ENCODE measurements at places on chromosomes 4 and X.
A peak's percentile ranks its signal among the peaks of the same experiment; 100 is the strongest.

DNA sequence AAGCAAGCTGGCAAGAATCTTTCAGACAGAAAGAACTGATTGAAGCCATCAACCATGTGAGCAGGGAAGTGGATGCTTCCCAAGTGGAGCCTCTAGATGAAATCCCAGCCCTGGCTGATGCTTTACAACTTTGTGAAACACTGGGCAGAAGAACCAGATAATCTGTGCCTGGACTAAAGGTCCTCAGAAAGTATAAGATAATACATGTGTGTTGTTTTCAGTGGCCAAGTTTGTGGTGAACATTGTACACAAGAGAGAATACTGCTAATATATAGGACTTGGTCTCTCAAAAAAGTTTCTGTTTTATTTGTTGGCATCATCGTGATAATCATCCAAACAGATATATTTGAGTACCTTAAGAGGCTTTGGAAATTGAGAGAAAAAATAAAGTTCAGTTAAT lies 1367.8 kb upstream of the IGFBP7 start:
- no peak for DNase-seq

DNA sequence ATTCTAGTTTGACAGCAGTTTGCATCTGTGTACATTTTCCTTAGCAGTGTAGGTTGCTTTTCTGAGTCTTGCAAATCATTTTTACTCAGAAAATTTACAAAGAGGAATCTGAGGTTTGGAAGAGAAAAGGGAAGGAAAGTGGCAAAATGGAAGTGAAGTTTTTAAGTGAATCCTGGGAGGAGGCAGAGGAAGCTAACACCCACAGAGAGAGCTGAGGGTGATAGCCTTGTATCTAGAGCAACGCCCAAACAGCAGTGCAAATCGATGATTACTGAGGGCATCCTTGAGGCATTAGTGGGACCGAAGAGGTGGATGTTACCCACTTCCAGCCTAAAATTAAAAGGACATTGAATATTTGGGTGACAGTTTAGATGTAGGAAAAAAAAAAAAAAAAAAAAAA lies 31.8 kb downstream of the KLF3 start:
- no peak for DNase-seq

DNA sequence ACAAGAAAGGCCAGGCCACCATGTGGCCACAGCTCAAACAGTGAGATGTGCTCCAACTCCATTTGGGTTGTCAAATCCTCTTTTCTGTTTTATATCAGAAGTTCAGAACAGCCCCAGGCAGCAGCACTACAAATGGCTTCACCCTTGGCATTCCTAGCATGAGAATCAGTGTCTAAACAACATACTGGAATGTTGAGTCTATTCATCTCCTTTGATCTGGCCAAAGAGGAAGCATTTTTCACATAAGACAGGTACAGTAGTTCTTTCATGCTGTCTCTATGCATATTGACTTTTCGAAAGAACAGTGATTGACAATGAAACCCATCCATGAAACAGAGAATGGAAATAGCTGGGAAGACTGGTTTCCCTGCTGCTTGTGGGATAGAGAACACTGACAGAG lies 289.5 kb downstream of the USP46 start:
- no peak for DNase-seq

- no peak for DNase-seq
Measured at GRCh38 chr4:24067367-24068193, 177.7 kb upstream of the PPARGC1A start.

DNA sequence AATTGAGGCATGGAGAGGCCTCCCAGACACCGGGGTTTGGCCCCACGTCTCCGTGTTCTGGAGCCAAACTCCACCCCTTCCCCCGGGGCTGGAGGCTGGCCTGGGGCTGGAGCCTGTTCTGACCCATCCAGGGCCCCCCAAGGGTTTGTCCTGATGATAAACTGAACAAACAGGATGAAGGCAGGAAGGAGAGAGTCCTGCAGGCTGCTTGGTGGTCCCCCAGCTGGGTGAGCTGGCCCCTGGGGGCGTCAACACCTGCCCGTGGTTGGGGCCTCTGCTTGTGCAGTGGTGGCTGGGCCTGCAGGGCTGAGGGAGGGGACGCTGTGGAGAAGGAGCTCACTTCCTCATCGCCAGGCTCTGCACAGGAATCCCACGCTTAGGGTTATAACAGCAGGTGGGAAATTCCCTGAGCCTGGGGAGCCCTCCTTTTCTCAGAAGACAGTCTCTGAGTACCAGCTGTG lies 2.3 kb downstream of the SH3TC1 start:
- DNase-seq = no peak

- DNase-seq = no peak
Measured at GRCh38 chr4:175263537-175263936, 345.4 kb downstream of the ADAM29 start.

- DNase-seq = no peak
Measured at GRCh38 chr4:151147000-151147399, 47.6 kb downstream of the RPS3A start.

DNA sequence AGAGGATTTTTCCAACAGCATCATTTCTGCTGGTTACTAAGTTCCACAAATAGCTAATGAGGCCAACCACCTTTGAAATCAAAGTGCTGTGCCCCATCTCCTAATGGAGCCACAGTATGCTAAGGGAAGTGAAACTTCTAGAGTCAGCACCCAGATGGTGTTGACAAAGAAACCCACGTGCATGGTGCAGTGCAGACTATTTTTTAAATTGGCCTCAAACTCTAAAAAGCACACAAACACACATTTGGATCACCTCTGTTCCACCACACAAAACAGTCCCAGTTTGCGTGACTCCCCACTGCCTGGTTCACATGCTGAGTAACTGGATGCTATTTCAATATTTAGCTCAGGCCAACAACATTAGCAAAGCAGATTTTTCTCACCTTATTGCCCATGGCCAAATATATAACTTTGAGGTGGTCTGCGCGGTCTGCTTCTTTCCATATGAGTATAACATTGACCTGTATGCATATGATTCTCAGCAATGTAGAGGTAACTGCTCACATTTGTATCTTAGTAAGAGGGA lies 69.9 kb downstream of the AMELX start:
- DNase-seq = no peak

DNA sequence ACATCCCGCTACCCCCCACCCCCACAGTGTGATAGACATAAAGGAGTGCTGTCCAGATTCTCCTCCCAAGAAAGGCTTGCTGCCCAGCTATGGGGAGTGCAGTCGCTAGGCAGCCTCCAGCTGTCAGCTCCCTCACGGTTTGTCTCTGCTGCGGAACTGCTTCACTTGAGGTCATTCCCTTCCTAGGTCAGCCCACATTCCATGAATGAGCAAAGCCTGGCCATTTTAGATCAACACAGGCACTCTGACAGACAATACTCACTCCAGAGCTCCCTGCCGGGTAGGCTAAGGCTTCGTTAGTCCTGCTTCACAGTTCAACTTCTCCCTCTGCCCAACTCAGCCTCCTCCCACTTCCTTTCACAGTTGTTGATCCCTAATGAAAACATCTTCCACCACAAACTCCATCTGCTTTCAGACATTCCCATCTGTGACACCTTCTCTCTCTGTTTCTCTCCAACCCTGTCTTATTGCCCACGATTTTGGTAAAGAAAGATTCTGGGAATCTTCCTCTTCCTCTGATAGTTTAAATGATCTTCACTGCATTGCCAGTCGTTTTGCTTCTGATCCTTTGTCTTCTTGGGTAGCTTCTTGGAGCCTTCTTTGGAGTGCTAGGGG lies 318.9 kb upstream of the F9 start:
- no peak for DNase-seq

GRCh38 chrX:70324326-70324725 lies 34.4 kb downstream of the KIF4A start:
- DNase-seq = no peak

GRCh38 chr4:119080721-119081541 lies 54.7 kb upstream of the MYOZ2 start:
- no peak for DNase-seq

- DNase-seq = no peak
Measured at GRCh38 chrX:151870602-151871001, 42.1 kb upstream of the MAGEA4 start.

DNA sequence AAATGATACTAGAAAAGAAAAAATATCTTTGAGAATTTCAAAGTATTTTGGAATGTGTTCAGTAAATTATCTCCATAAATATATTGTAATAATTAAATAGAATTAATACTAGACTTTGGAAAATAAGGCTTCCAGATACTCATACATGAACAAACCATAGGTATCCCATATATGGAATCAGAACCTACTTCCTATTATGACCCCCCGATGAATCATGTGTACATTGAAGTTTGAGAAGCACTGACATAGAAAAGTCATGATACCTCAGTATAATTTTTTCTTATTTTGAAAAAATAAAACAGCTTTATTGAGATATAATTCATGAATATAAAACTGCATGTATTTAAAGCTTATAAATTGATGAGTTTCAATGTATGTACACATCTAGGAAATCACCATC lies 27.2 kb upstream of the SMARCA5 start:
- DNase-seq = no peak

GRCh38 chr4:90495936-90496335 lies 368.7 kb downstream of the CCSER1 start:
- no peak for DNase-seq

DNA sequence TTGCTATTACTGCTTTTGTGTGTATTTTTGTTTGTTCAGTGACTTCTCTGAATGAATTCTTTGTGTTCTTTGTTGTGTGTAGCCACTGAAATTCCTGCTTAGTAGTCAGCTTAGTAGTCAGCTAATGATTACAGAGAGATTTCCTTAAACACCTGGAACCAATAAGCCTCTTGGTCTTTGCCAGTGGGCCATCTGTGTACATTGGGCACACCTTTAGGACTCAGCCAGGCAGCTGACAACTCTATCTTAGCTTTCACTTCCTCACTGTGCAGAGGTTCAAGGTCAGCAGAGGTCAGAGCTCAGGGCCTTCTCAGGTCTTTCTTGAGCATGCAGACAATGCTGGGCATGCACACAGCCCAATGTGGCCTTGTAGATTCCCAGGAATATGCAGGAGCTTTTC lies 59.3 kb downstream of the RWDD4 start:
- no peak for DNase-seq

- peak; percentile 14 for DNase-seq
Measured at GRCh38 chrX:139559383-139560042, 29.0 kb downstream of the F9 start.

DNA sequence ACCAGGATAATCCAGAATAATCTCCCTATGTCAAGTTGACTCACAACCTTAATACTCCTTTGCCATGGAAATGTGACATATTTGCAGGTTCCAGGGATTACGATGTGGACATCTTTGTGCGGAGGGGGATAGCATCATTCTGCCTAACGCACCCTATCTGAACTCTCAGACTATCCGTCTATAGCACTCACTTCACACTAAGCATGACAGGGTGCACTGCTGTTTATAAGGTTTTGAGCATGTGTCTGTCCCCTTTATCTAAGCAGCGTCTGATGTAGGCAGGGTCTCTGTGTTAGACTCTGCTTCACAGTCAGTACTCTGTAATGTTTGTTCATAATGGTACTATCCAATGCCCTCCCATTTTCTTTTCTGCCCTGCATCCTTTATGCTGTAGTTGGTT lies 43.4 kb upstream of the PRSS48 start:
- no peak for DNase-seq

DNA sequence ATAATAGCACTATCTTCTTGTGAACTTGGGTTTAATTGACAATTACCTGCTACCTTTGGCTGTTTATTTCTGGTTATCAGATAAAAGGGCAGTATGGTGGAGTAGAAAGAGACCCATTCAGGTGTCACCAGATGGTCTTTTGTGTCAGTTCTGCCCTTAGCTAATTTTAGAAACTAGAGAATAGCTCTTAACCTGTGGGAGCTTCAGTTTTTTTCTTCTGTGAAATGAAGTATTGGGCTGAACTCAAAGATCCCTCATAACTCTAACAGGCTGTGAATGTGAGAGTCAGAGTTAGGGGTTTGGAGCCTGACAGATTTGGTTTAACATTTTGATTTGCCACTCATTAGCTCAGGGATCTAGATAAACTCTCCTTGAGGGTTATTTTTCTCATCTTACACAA lies 335.2 kb downstream of the PPP1R2C start:
- no peak for DNase-seq

DNA sequence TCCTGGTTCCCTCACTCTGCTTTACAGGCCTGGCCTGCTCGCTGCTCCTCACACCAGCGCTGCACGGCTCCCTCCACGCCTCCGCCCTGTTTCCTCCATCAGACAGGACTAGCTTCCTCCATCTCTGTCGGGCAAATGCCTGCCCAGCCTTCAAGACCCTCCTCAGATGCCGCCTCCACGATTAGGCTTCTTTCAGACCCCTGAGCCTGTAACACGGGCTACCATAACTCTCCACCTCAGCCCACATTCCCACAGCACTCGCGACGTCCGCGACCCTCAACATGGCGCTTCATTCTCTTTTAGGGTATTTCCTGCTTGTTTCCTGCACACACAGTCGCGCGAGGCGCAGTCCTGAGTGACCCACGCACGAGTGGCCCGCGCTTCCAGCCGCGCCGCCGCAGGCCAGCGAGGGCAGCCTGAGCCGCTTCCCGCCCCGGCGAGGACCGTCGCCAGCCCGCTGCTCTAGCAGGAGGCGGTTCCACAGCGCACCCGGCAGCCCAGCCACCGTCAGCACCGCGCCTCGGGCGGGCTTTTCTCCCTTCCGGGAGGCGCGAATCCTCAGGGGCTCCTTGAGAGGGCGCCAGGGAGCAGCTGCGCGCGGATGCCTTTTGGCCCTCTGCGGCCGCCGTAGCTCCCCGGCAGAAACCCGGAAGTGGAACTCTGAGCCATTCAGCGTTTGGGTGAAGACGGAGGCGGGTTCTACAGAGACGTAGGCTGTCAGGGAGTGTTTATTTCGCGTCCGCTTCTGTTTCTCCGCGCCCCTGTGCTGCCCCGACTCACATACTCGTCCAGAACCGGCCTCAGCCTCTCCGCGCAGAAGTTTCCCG lies at the start of gene FRG1:
Gene FRG1 (plus strand): TSS at position 695 of the 827 bp plus-strand sequence. CDS start 138 bp downstream, outside the sequence.
- peak; percentile 90 for DNase-seq

DNA sequence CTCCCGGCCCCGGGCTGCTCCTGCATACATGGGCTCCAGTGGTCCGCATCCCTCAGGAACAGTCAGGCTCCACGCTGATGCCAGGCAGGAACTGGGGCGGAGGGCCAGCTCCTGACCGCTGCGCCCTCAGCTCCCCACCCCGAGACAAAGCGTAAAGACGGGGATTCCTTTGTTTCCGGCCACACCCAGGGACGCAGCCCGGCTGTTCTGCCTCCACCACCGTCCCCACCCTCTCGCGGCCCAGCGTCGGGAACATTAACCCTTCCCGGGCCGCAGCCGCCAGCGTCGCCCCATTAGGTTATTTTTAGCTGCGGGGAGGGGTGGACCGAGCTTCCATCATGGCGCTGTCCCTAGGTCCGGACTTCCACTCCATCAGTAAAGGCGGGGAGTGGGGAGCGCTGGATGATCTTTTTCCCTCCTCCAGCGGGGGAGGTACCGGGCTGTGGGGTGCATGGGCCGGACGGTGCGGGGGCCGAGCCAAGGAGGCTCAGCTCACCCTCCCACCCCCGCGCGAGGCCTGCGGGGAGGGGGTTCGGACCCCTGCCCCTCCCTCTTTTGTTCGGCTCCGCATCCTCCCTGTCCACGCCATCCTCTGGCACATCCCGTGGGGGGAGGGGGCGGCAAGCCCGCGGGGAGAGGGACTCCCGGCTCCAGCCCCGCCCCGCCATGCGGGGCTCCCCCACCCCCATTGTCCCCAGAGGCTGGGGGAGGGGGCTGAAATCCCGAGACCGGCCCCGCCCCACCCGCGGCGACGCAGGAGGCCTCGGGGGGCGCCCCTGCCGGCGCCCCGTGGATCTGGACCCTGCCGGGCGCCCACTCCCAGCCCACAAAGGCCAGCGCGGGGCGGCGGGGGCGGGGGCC lies 5.3 kb downstream of the CRMP1 start:
- peak; percentile 56 for DNase-seq
